ENCODE measurements at places on chromosomes 1 and 21.

DNA sequence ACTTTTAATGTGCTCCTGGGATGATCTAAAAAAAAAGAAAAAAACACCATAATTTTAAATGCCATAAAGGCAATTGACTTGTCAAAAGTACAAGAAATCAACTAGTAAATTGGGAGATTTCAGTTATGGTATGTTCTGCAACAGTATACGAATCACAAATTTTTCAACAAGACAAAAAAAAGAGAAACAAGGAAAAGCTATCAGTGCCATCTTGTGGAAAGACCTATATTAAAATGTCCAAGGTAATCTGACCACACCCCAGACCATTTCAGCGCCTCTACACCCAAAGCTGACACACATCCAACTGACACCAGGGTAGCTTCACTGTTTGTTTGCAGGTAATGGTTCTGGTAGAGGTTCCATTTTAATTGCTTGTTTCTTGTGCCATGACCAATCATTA, 5.0 kb upstream of the DUSP23 start:
- no peak for DNase-seq

- DNase-seq, result no peak
Measured at GRCh38 chr1:8845104-8846097, 28.0 kb upstream of the RERE start.

DNA sequence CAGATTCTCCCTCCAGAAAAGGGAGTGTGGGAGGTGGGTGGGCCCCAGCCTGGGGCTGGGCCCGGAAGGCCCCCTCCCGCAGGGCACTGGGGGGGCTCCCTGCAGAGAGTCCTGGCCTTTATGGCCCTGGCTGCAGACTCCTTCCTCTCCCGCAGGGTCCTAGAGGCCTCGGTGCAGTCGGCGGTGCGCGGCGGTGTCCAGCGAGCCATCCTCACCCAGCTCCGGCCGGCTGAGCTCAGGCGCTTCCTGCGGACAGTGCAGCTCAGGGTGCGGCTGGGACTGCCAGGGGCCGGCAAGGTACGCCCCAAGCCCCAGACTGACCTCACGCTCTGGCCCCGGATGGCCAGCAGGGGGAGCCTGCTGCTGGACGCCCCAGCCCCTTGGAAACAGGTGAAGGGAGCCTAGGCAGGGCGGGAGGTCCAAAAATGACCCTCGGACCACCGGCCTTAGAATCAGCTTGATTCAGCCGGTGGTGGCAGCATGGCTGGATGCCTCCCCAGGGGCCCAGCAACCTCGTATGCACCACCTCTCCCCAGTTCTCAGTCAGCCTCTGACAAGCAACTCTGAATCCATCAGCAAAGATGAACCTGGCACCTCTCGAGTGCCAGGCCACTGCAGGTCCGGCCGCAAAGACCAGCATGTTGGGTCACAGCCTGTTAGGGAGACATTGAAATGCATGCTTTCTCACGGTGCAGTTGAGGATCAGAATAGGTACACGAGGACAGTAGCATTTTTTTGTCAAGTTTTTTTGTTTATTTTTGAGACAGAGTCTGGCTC, 20.6 kb downstream of the MTHFR start:
- DNase-seq, result peak; percentile 23

GRCh38 chr1:7551442-7551841, 219.7 kb upstream of the VAMP3 start:
- no peak for DNase-seq

GRCh38 chr1:147539122-147539575, 2.2 kb upstream of the BCL9 start:
- DNase-seq, result no peak

DNA sequence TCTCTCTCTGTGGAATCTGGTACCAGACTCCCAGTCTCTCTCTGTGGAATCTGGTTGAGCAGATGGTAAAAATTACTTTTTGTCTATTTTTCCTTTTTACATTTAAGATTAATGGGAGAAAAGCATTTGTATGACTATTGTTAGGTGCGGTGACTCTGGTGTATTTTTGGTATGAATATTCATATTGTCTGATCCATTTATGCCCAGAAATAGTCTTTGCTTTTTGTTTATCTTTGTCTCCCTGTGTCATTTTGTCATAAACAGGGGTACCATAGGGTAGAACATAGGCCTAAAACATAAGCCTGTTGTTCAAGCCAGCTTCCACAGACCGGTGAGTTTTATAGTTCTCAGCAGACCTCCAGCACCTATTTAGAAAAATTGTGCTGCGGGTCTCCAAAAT, 78.7 kb downstream of the ETS2 start:
- no peak for DNase-seq

GRCh38 chr1:12039164-12039525, 19.8 kb downstream of the MIIP start:
- no peak for DNase-seq
